ENCODE measurements at places on chromosomes 1 and 21.

GRCh38 chr1:229271448-229272159 is 693 bp downstream of the RAB4A start:
- no peak for DNase-seq

DNA sequence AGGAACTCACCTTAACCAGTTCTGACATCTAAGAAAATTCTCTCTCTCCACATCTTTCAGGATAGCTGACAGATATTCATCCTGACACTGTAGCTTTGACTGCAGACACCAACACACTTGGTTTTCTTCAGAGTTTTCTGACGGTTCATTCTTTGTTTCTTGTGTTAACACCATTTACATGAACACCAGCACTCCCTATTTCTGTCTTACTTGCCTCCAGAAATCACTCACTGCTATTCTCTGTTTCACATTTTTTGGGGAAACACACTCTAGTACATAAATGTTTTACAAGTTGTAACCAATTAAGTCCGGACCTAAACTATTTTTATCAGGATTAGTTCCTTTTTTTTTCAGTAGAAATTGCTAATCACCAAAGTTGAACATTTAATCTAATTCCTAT is 15.4 kb downstream of the FLVCR1 start:
- DNase-seq = no peak

DNA sequence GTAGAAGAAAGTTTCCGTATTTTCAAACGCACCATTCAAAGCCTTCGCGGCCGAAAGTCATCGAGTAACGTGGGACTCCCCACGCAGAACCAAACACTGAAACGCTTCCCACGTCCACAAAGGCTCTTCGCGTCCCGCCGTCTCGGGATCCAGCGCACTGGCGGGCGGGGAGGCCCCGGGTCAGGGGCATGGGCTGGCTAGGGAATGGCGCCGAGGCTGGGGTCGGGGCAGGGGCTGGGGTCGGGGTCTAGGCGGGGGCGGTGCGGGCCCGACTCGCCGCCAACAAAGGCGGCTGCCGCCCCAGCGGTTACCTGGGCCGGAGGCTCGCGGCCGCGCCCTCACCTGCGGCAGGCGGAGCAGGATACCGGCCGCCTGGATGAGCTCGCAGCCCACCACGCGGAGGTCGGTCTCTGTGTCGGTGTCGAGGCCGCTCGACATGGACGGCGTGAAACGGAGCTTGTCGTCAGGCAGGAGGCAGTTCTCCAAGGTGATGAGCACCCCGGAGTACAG is 403 bp downstream of the CCNL2 start:
- no peak for DNase-seq

GRCh38 chr1:217776693-217777092 is 145.5 kb downstream of the SPATA17 start:
- no peak for DNase-seq

DNA sequence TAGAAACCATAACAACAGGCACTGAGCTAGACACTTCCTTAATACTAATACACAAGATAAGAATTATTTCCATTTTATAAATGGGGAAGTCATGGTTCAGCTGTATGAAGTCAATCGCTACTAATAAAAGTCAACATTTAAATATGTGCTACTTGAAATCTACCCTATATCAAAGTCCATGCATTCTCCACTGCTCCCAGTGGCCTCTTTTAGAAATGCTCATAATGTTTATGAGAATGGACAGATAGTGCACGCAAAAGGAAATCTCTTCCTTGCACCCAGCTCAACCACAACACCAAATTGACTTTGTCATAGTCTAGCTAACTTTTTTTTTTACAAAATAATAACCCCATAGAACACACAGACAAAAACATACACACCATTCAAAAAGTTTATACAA is 281.7 kb upstream of the CXADR start:
- no peak for DNase-seq

- no peak for DNase-seq
Measured at GRCh38 chr1:155120253-155120652, 7.4 kb upstream of the EFNA1 start.

DNA sequence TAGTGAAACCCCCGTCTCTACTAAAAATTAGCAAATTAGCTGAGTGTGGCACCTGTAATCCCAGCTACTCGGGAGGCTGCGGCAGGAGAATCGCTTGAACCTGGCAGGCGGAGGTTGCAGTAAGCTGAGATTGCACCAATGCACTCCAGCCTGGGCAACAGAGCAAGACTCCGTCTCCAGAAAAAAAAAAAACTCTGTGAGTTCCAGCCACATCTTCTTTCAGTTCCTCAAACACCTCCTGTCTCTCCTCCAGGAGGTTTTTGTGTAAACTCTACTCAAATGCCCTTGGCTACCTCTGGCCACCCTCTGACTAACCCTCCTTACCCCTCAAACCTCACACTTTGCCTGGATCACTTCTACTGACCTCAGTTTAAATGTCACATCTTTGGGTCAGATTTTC is 38.1 kb downstream of the RCSD1 start:
- no peak for DNase-seq

DNA sequence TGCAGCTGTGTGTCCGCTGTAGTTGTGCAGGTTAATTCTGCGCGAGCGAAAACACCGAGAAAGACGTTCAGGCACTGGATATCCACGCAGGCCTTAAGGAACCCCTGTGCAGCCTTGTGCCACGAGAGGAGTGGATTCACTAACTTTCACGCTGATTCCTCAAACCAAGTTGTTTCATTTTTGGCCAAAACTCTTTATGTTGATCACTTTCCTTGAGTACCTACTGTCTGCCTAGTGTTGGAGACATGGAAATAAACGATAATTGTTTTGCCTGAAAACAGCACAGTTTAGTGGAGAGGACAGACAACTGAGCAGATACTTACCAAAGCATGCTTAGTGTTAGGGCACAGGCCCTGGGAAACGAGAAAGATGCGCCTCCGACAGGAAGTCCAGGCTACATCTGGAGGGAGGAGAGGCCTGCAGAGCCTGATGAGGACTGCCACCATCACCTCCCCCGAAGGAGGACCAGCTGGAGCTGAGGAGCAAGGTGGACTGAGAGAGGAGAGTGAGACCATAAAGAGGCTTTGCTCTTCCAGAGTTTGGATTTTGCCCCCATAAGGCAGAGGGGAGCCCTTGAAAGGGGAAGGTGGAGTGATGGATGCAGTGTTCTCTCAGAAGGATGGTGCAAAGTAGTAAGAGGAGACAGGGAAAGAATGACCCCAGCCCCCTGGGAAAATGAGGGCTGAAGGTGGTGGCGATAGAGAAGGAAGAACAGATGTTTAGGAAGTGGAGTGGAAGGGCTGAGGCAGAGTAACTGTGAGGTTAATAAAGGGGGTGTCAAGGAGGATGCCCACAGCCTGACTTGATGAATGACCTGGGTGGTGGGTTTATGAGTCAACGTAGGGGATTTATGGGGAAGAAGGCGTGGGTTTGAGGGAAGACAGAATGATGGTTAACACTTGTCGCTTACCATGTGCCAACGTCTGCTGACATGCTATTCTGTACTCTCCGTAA is 956 bp upstream of the SCAF4 start:
- DNase-seq = no peak

DNA sequence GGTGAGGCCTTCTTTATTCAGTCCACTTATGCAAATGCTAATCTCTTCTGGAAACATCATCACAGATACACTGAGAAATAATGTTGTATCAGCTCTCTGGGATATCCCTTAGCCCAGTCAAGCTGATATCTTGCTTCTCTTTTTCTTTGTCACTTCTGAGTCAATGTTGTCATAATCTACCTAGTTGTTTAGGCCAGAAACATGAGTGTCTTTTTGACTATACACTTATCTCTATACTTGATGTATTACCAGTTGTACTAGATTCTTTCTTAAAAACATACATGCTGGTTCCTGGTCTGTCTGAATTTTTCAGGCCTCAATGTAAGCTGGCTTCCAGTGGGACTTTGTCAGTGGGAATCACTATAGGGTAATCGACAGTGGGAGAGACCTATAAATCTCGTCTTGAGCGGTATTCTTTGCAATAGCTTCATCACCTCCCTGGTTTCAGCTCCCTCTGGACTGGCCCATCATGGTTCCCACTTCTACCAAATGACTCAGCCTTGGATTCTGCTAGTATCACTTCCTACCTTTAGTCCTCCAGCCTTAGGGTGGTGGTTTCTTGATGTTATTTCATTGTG is 135.2 kb upstream of the CYYR1 start:
- no peak for DNase-seq

GRCh38 chr1:50208756-50209155 is 100.0 kb downstream of the ELAVL4 start:
- DNase-seq = no peak

- DNase-seq = no peak
Measured at GRCh38 chr1:31801458-31801857, 14.4 kb downstream of the SPOCD1 start.

- DNase-seq = no peak
Measured at GRCh38 chr21:33238146-33238545, 8.4 kb downstream of the IFNAR2 start.

DNA sequence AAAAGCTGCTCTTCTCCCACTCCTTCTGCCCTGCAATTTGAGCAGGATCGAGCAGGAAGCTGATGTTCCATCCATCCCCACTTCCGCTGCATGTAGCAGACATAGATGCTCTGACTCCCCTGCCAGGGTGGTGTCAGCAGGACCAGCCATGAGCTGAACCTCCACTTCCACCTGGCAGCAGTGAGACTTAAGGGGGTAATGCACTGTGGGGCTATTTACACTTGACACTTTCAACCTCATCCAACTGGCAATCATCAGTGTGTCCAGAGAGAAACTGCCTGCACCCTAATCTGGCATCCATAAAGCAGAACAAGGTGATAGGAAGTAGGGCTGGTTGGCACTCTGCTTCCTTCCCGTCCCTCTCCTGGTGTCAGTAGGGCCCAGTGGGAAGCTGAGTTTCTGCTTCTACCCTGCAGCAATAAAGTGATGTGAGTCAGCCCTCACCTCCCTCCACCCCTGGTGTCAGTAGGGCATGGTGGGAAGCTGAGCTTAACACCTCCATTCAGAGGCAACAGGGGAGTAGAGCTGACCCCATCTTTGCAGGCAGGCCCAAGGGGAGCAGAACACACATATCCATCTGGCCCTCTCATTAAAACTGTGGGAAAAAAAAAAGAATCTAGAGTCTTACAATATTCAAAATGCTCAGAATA is 272.3 kb downstream of the PTPRU start:
- DNase-seq = no peak

GRCh38 chr1:18547460-18547859 is 66.7 kb downstream of the KLHDC7A start:
- no peak for DNase-seq

DNA sequence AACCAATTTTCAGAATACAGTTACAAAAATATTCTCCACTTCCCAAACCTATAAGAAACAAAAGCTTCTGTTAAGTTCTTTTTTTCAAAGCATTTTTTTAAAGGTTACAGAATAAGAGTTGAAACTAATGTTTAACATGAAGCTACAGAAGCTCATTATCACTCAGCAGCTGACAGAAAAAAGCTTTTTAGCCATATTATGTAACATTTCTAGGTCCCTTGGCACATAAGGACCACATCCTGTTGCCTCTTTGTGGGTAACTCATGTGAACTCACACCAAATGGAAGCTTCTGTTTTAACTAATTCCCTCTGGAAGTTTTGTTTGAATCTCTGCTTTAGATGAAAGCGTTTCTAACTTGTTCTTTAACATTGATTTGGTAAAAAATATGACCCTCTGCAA is 242.5 kb upstream of the TMPRSS15 start:
- DNase-seq = no peak

GRCh38 chr1:58966917-58967740 is 183.3 kb upstream of the JUN start:
- no peak for DNase-seq

DNA sequence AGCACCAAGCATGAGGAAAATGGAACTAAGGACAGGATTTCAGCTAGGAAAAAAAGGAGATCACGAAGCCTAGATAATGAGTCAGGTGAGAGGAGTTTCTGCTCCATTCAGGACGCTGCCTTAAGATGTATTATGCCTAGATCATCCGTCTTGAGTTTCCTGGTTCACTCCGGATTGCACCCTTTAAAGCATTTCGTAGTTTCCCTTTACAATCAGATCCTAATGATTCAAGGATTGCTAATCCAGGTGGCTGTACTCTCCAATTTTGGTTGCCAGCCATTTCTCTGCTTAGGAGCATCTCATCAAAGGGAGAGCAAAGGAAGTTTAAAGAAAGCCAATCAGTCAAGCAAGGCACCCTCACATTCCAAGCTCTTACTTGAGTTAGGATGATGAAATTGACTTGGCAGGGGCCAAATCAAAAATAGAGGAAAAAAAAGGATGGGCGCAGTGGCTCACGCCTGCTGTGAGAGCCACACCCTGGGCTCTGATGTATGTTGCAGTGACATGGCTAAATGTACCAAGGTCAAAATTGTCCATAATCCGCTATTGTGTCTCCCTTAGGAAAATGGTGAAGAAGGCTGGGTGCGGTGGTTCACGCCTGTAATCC is 156.9 kb upstream of the SOD1 start:
- DNase-seq = no peak

- peak; percentile 52 for DNase-seq
Measured at GRCh38 chr1:156383023-156383422, 14.0 kb downstream of the RHBG start.

GRCh38 chr1:108592030-108592759 is 32.3 kb downstream of the EEIG2 start:
- DNase-seq = no peak

- DNase-seq = no peak
Measured at GRCh38 chr1:42847721-42848460, 1.5 kb downstream of the ZNF691 start.

DNA sequence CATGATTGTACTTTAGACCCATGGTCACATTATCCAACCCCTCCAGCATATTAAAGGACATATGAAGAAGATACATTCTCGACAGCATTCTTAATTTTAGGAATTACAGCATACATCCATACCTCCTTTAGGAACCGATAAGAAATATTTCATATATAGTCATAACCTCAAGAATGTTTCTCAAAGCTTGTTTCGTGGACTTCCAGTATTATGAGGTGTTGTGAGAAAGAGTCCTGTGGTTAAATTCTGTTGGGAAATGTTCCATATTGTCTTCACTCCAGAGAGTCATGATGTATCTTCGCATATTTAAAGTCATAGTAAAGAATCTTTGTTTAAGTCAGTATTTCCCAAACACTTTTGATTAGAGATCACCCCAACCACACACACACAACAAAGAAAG is 321.0 kb upstream of the SNX7 start:
- DNase-seq = no peak

DNA sequence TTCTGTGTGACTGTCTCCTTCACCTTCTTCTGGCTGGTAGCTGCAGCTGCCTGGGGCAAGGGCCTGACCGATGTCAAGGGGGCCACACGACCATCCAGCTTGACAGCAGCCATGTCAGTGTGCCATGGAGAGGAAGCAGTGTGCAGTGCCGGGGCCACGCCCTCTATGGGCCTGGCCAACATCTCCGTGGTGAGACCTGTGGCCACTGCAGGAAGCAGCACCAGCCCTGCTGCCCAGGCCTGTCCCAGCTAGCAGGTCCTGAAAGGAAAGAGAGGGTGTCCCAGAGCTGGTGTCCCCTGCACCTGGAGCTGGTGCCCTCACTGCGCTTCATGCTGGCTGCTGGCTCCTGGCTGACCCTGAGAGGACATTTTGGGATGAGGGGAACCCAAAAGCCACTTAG is 5.9 kb upstream of the ATXN7L2 start:
- DNase-seq = no peak

- DNase-seq = no peak
Measured at GRCh38 chr1:183137782-183138181, 48.3 kb upstream of the LAMC2 start.

GRCh38 chr1:4847711-4848110 is 193.3 kb downstream of the AJAP1 start:
- no peak for DNase-seq

- DNase-seq = no peak
Measured at GRCh38 chr1:203129501-203130231, 2.1 kb downstream of the ADORA1 start.

- no peak for DNase-seq
Measured at GRCh38 chr1:94799206-94799605, 21.0 kb upstream of the SLC44A3 start.

GRCh38 chr21:42989816-42990650 is 15.7 kb downstream of the PKNOX1 start:
- no peak for DNase-seq

All from Panc1 (cell line).